ENCODE measurements at places on chromosomes 2 and 18. TPM values are rescaled to one million over a fixed set of nuclear protein-coding genes. Genes with fewer than 3 reads are reported as not detected.

B4GALT6 gene
- total RNA-seq = 6.0 TPM

DNA sequence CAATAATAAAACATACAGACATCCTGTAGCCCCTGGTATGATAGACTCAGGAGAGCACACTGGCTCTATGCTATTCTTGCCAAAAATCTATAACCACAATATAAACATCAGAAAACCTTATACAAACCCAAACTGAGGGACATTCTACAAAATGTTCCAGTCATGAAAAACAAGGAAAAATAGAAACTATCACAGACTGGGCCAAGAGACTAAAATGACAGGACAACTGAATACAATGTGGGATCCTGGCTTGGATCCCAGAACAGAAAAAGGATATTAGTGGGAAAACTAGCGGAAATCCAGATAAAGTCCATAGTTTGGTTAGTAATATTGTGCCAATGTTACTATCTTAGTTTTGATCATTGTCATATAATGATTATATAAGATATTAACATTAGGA lies 29.6 kb upstream of the EPAS1 start:
- DNase-seq = no peak

- no peak for DNase-seq
Measured at GRCh38 chr2:198375083-198375410, 570.7 kb downstream of the PLCL1 start.

GRCh38 chr2:220705678-220706077 lies 866.4 kb downstream of the EPHA4 start:
- no peak for DNase-seq

TUBB8B gene
- not detected for total RNA-seq

- no peak for DNase-seq
Measured at GRCh38 chr2:233650981-233651380, 14.7 kb downstream of the UGT1A10 start.

KIAA2012 gene
- total RNA-seq = not detected

DNA sequence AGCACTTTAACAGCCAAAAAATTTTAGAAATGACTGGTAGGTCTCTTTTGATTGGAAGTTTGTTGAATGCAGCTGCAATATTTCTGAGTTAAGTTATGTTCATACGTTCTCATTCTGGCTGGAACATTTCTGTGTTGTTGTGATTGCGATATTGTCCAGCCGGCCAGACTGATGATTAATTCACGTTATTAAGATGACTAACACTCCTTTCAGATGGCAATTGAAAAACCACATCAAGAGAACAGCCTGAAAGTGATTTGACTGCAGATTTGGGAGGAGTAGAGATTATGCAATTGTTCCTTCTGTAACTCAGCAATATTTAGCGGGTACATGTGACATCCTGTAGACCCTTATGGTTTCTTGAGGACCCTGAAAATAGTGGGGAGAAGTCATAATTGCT lies 133.7 kb downstream of the FBXO15 start:
- peak; percentile 39 for DNase-seq

- no peak for DNase-seq
Measured at GRCh38 chr2:85282914-85283313, 44.9 kb downstream of the TGOLN2 start.

- no peak for DNase-seq
Measured at GRCh38 chr2:200506679-200507078, 3.2 kb downstream of the KCTD18 start.

DNA sequence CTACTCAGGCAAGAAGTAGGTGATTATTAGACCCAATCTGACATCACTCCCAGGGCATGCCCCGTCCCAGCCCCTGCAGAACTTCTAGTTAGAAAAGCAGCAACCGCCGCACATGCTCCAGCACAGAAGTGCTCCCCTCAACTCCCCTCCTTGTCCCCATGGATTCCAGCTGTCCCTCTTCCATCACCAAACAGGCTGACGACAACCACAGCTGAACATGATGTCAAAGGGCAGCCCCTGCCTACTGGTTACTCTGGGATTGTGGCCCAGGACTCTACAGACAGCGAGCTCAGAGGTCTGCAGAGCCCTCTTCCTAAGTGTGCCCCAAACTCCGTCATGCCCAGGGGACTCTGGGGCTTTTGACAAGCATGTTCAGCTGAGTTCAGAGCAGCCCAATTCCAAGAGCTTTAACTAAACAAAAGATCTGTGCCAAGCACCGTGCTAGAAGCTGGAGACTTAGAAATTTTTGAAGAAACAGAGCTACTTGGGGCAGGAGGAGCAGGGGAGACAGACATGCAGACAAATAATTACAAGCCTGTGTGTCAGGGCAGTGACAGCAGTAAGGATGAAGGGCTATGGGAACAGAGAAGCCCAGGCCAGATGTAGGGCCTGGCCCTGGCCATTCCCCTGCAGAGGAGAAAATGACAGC lies 148.1 kb downstream of the BCL11A start:
- DNase-seq = no peak

DNA sequence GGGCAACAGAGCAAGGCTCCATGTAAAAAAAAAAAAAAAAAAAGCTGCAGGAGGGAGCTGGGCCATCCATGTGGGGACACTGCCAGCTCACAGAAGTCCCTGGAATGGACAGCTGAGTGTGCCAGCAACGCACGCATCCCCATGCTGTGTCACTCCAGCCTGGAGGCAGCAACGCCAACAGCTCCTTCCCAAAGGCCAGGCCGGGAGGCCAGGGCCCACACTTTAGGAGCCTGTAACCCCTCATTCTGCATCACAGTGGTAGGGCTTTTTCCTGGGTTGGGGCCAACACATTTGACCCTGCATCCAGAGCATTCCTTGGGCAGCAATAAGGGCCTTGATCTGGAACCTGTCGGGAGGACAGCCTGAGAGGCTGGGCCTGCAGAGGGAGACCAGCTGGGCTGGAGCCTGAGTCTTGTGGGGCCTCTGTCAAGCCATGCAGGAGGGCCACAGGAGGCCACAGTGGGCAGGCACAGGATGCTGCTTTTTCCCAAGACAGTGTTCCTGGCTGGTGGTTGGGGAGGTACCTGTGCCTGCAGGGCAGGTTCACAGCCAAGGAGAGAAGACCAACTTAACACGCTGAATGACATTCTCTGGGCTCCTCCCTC lies 16.8 kb upstream of the KCNK3 start:
- DNase-seq = no peak

DNA sequence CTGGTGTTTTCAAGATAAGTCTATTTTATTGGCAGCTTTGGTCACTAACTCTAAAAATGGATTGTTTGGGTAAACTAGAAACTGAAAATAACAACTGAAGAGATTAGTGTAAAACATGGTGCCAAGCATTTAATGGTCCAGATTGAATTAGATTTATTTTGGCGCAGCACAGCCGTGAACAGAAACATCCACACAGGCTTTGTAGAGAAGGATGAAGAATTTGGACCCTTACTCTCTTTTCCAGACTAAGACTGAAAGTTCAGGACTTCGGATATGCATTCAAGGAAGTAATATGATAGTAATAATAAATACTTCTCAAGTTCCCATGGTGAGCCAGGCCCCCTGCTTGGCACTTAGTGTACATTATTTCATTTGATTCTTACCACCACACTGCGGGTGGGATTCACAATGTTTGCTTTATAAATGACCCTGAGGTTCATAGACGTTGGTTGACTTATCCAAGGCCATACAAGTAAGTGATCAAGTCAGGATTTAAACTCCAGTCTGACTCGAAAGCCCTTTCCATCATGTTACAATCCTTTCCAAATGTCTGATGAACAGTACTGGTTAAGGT lies 54.2 kb upstream of the ITGB6 start:
- DNase-seq = peak; percentile 89

GRCh38 chr2:157899125-157899839 lies 23.2 kb upstream of the ACVR1 start:
- DNase-seq = no peak

OR6B2 gene
- not detected for total RNA-seq

GRCh38 chr2:60517446-60517845 lies 36.0 kb downstream of the BCL11A start:
- DNase-seq = peak; percentile 16

- DNase-seq = no peak
Measured at GRCh38 chr2:40877734-40878288, 425.9 kb upstream of the SLC8A1 start.

DNA sequence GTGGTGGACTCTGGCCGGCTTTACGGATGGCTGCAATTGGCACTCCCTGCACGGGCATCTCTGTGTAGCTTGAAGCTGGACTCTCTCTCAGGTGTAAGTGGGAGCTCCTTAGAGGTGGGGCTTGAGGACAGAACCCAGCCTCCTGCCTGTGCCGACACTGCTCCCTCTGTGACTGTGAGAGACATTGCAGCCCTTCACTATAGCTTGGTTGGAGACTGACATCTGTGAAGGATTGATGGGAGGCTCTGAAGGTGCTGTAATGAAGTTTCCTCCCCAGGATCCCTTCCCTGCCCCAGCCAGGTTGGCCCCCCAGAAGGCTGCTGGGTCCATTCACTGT lies 166.7 kb downstream of the SH3RF3 start:
- no peak for DNase-seq

MAP3K19 gene
- total RNA-seq = not detected

GRCh38 chr2:41622301-41622700 lies 425.5 kb upstream of the PKDCC start:
- no peak for DNase-seq

- DNase-seq = no peak
Measured at GRCh38 chr2:25517701-25518100, 155.7 kb downstream of the DTNB start.

DNA sequence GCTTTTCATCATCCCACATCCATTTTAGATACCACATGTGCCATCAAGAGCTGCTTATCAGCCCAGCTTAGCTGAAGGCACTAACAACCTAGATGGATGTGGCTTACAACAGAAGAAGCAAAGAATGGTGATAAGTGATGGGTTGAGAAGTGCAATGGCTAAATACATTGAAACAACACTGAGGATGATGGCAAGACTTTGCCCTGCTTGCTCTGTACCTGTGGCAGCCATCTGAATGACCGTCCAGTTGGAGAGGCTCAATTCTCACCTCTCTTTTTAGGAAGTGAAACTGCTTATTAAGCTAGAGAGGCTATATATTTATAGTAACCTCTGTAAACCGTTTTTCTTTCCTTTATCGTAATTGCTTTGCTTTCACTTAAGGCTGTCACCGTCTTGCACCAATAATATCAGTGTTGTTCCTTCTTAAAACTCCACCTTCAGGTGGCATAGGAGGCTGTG lies 5.7 kb downstream of the GPATCH11 start:
- no peak for DNase-seq

DNA sequence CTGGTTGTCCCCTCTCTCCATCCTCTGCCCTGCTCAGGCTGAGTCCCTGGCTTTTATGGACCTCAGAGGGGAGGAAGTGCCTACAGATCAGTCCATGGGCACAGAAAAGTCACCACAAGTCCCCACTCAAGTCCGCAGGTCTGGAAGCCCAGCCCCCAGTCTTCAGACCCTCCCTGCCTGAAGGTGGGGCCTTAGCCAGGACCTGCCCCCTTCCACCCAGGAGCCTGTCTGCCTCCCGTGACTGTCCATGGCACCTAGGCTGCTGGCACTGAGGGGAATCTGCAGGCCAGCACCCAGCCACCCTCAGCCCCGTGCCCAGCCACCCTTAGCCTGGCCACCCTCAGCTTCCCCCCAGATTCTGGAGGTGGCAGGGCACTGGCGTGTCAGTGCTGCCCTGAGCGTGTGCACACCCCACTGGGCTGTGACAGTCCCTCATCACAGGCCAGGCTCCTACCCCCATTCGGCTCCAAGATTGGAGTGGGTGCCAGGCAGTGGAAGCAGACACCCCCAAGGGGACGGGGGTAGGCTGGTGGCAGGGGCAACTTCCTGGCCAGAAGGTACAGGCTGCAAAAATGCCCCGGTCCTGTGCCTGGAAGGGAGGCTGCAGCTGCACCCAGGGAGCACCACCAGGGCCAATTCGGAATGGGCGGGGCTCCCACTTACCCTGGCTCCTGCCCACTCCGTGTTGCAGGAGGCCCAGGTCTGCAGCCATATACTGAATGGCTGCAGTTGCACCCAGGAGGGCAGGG lies 154.7 kb upstream of the RMP24 start:
- no peak for DNase-seq

- DNase-seq = no peak
Measured at GRCh38 chr18:32668956-32669355, 103.9 kb downstream of the KLHL14 start.

- DNase-seq = no peak
Measured at GRCh38 chr2:210128961-210129360, 42.2 kb downstream of the KANSL1L start.

DNA sequence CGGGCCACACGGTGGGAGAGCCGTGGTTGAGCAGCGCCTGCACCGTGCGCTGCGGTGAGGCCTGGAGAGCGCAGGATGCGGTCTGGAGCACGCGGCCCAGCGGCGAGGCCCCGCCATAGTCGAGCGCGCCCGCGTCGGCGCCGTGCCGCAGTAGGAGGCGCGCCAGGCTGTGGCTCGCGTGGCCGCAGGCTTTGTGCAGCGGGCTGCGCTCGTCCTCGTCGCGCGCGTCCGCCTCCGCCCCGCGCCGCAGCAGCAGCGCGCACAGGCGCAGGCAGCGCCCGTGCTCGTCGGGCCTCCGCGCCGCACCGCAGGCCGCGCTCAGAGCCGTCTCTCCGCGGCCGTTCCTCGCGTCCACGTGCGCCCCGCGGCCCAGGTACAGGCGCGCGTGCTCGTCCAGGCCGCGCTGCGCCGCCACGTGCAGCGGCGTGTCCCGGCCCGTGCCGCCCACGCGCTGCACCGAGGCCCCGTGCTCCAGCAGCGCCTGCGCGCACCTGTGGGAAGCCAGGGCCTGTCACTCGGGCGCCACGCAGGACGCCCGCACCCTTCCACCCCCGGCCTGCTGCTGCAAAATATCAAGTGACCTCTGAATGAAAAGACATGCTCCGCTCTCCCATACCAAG lies 46.3 kb upstream of the GBX2 start:
- DNase-seq = no peak

COBLL1 gene
- total RNA-seq = 6.7 TPM

- DNase-seq = no peak
Measured at GRCh38 chr2:143205106-143205764, 76.0 kb downstream of the ARHGAP15 start.

CAPN14 gene
- 0.11 TPM for total RNA-seq

- peak; percentile 92 for DNase-seq
Measured at GRCh38 chr2:209495855-209496585, 72.2 kb downstream of the MAP2 start.

CCDC68 gene
- total RNA-seq = 3.5 TPM

DNA sequence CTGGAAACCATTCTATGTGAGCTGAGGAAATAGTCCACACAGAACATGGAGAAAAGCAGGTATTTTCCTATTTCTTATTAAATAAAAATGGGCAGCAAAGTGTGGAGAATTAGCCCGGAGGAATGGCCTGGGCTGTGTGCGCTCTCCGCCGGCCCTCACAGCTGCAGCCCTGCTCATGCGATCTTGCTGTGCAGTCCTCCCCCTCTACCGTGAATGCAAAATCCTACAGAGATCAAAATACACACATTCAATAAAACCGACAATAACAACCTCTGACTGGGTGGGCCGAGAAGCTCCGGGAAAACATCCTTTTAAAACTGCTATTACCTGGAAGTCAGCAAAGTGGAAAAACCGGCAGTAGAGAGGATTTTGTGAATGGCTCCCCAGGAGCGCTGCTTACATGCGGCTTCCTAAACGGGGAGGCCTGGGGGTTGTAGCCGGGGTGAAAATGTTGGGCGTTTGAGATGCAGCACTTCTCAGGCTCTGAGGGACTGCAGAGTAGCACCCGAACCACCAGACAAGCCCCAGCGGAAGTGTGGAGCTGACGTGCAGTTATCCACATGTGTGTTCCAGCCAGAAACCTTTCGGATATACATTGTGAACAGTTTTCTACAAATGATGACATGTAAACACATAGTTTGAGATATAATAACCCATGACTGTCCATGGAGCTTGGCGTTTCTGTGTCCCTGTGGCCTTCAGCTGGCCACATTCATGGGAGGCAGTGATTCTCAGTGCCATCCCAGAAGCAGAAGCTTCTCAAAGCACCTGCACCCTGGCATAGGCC lies 94.2 kb upstream of the ALKAL2 start:
- no peak for DNase-seq

- peak; percentile 34 for DNase-seq
Measured at GRCh38 chr2:107529146-107529545, 297.5 kb upstream of the RGPD4 start.
